CD4-positive, CD25-positive, alpha-beta regulatory T cell (primary cell): ENCODE measurements at places on chromosomes 7 and 10. TPM values are rescaled to one million over a fixed set of nuclear protein-coding genes. Genes with fewer than 3 reads are reported as not detected.

- no peaks in the 10 kb centered on the region for H3K36me3 ChIP-seq
- no peak overlapping the region for H3K27ac ChIP-seq
- no peaks in the 10 kb centered on the region for H3K27me3 ChIP-seq
Observed at GRCh38 chr10:125002423-125003145, 60.7 kb downstream of the ZRANB1 start.

DNA sequence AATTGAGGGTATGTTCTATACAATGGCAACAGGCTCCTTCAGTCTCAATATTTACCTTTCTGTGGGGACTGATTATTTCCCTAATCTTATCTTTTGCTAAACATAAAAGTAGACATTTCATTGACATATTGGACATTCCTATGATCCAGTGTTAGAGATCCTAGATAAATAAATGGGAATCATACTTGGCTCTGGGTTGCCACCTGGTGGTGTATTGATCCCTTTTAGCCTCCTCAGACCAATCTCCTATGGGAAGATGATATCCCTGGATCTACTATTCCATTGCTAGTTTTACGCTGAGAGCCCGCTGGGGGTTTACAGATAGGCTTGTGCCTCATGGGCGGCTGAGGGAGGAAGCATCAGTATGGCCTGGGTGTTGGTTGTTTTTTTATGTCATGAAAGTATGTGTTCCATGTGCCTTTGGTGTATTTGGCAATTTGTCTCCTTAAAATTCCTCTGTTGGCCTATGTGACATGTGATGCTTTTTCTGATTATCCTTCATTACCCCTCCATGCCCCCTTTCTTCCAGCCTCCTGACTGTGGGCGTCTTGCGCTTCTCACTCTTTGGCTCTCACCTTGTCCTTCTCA is 18.8 kb downstream of the CELF2 start:
- DNase-seq, result no peak
- no peak overlapping the region for H3K27ac ChIP-seq
- no peaks in the 10 kb centered on the region for H3K36me3 ChIP-seq
- peaks cover 12% of the 10 kb centered on the region for H3K27me3 ChIP-seq
- no peaks in the 10 kb centered on the region for H3K4me1 ChIP-seq

DNA sequence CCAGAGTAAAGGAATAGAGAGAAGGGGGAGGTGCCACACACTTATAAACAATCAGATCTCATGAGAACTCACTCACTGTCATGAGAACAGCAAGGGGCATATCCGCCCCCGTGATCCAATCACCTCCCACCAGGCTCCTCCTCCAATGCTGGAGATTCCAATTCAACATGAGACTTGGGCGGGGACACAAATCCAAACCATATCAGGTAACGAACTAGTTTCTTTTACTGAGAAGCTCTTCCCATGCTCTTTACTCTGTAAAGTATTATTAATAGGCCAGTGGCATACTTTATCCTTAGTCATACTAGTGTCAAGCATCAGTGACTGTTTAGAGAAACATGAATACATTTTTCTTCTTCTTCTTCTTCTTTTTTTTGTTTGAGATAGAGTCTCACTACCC is 39.4 kb upstream of the ZNF488 start:
- no peak for DNase-seq
- H3K4me1 ChIP-seq, result no peaks in the 10 kb centered on the region
- no peak overlapping the region for H3K27ac ChIP-seq
- H3K36me3 ChIP-seq, result no peaks in the 10 kb centered on the region

DNA sequence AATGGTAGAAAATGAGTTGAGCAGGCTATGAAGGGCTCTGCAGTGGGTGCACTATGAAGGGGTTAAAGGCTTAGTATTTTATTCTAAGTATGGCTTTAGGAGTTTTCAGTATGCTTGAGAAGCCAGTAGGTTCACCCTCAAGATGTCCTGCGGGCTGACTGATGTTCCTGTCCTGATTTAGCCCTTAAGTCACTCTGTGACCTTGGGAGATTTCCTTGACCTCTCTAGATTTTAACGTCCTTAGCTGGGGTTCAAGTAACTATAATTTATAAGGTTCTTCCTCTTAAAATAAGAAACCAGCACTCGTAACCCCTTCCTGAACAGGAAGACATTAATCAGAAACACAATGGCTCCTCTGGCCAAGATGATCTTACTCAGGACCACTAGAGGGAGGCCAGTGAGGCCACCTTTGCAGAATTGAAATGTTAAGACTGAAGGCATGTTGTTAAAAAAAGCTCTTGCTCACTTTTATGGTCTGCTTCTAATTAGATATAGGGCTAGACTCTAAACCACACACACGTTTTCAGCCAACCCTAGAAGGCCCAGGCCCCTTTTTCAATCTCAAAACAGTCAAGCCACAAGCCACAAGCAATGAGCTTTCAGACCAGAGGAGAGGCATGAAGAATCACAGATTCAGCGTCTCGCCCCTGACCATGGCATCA is 41.9 kb downstream of the CDK1 start:
- no peak overlapping the region for H3K27ac ChIP-seq
- peaks cover 5% of the 10 kb centered on the region for H3K4me1 ChIP-seq
- no peaks in the 10 kb centered on the region for H3K36me3 ChIP-seq
- no peak for DNase-seq
- no peaks in the 10 kb centered on the region for H3K27me3 ChIP-seq

DNA sequence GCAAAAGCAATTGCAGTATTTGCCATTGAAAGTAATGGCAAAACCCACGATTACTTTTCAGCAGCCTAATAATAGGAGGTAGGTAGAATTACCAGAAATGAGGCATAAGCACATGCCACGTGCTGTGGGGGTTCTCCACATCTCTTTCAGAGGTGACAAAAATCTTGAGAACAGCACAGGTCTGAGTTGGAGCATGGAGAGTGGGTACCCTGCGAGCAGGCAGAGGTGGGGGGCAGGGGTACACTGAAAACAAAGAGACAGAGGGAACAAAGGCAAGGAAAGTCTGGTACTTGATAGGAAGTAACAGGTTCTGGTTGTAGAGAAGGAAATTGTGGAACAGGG is 75.9 kb downstream of the FAM107B start:
- no peaks in the 10 kb centered on the region for H3K4me1 ChIP-seq
- DNase-seq, result no peak
- no peak overlapping the region for H3K4me3 ChIP-seq
- H3K36me3 ChIP-seq, result no peaks in the 10 kb centered on the region

The PIK3CG gene
- polyA plus RNA-seq, result 19.5 TPM

The PLAC9 gene
- polyA plus RNA-seq, result 0.33 TPM
